Stimulated activated naive CD8-positive, alpha-beta T cell treated with anti-CD3 and anti-CD28 coated beads, Interleukin-15, amount 100 ng/mL, for 72 hours (primary cell): ENCODE measurements at places on chromosomes 1 and 21.

GRCh38 chr1:60757485-60757884 lies 324.9 kb upstream of the NFIA start:
- no peak for DNase-seq

DNA sequence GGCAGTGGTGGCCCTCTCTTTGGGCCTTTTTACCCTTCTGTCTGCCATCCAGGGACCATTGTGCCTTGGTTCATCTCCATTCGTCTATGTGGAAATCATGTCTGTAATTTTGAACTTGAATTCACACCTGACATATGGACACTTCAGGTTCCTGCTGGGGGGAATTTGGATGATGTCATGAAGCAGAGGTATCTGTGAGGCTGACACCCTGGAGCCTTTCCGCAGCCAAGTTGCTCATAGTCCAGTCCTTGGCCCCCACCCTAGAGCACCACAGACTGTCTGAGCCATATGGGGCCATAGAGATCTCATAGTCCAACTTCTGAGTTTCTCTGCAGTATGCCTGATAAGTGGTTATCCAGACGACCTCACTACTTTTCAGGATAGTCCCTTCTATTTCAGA lies 147.7 kb upstream of the CACNA1E start:
- DNase-seq: no peak

DNA sequence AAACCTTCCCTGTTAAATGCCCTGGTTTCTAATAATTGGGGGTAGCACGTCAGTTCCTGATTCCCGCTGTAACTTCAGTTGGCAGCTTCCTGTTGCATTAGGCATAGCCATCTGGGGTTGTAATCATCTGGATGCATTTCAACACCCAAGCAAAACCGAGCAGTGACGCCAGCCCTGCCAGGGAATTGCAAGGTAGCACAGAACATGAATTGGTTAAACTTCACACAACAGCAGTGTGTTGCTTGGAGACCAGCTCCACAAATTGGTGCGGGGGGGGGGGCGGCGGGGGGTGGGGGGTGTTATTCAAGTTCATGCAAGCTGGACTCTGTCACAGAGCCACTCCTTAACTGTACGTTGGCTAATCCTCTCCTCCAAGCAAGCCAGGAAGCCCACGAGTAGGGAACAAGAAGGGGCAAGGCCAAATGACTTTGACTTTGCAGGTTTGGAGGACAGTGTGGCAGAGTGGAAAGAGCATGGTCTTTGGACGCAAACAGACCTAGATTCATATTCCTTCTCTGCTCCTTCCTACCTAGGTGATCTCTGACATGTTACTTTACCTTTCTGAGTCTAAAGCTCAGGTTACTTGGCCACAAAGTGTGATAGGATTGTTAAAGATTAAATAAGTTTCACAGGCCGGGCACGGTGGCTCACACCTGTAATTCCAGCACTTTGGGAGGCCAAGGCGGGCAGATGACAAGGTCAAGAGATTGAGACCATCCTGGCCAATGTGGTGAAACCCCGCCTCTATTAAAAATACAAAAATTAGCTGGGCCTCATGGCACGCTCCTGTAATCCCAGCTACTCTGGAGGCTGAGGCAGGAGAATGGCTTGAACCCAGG lies 4.7 kb downstream of the LAX1 start:
- no peak for DNase-seq

DNA sequence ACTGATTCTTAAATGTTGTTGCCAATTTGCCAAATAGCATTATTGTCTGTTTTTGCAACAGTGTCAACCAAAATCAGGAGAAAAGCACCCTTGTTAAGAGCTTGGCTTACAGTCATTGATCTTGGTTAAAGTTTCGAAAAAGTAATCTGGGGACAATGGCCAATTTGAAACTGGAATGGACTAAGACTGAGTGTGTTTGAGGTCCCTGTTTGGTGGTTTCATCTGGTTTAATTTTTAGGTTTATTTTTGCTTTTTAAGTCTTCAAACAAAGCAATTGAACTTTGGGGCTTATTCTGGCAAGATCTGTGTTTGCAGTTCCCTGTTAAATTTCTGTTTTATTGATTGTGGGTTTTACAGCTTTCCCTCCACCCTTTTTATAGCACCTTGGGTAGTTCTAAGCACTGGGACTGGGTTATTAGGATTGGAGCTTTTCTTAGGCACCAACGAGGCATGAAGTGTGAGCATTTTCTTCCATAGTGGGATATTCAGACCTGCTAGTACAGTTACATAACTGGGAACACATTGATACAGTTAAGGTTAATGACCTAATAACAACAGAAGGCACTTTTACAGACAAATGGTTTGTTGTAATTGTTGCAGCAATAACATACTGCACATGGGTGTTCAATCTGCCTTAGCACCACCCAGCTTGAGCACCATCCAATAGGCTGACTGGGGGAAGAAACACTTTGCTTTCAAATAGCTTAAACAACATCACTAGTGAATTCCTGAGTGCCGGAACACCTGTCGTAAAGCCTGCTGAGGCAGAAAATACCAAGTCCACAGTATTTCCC lies 40.6 kb upstream of the MAP10 start:
- no peak for DNase-seq

- DNase-seq: no peak
These were observed 2.6 kb downstream of the PTAFR start for GRCh38 chr1:28173980-28174297.

DNA sequence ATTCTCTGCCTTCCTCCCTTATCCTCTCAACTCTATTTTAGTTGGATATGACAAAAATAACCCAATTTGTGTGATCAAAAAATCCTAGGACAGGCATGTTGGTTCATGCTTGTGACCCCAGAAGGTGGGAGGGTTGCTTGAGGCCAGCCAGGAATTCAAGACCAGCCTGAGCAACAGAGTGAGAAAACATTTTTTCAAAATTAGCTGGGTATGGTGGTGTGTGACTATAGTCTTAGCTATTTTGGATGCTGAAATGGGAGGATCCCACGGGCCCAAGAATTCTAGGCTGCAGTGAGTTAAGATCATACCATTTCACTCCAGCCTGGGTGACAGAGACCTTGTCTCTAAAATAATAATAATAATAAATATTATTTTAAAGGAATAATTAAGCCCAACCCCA lies 1383.1 kb upstream of the ADGRL2 start:
- no peak for DNase-seq

DNA sequence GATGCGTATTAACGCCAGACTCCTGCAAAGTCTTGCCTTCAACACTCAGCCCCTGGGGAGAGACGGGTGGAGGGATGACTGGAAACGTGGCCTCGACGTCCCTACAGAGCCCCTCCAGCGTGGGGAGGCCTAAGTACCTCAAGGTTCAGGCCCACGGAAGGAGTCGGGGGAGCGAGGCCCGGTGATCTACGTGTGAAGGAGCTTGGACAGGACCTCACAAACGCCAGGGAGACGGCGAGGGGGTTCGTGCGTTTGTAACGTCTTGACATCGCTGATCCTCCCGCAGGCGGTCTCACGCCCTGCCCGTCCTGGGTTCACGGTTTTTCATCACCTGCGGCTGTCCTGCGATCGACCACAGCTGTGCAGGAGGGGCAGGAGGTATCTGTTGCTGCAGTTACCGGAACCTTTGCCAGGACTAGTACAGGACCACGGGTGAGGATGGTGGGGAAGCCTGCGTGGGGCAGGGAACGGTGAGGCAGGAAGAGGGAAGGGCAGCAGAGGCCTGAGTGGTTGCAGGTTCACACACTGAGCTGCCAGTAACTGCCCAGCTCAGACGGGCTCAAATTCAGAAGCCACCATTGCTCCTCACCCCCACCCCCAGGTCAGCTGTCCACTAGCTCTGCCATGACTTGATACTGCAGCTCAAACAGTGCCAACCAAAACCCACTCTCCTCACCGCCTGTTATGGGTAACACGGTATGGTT lies 889 bp upstream of the CCNL2 start:
- peak; percentile 19 for DNase-seq

DNA sequence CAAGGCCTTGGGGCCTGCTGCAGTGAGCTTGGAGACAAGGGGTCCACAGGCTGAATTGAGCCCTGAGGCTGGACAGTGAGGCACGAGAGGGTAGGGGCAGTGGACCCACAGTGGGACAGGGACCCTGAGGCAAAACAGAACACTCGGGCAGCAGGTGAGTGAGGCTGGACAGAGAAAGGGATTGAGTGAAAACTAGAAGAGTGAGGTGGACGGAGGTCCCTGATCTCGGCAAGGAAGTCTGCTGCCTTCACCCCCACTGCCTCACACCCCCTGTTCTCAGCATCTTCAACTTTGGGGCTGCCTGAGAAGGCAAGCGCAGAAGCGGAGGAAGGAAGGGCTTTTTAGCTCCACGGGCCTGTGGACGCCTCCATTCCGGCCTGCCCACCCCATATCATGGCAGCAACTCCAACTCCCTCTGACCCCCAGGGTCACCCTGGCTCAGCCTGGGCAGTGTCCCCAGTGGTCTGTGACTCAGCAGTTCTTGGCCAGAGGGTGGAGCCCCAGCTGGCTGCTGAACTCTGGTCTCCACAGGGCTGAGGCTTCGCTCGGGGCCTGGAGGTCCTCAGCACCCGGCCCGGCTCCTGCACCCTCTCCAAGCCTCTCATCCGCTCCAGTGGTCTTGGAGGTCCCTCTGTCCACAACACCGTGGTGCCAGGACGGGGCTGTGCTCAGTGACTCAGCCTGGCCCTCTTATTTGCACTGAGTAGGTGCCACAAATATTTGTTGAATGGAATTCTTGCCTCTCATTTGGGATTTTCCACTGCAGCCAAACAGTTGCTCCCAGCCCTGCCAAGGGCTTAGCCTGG lies 60.0 kb upstream of the EPS8L3 start:
- no peak for DNase-seq

DNA sequence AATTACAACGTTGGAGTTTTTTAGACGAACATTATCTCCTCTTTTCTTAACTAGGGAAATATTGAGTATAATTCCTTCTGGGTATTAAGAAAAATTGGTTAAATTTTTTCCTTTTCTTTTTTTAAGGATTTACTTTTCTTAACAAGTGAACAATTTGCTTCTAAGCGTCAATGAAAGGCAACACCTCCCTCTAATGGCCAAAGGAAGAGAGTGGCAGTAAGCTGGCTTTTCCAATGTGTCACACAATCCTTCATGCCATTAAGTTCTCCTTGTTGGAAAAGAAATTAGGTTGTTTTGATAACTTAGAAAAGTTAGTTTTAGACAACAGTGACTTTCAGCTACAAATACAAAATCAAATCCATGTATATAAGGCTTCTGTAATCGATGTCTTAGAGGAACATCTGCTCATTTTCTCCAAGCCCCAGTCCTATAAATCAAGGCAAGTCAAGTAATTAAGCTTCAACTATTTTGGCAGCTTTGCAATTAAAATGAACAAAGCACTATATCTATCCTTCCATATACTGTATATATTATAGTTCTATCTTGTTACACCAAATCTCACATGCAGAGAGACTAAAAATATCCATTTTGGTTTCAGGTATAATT lies 62.8 kb downstream of the EDEM3 start:
- no peak for DNase-seq
